ENCODE measurements at places on chromosomes 7 and 10.

DNA sequence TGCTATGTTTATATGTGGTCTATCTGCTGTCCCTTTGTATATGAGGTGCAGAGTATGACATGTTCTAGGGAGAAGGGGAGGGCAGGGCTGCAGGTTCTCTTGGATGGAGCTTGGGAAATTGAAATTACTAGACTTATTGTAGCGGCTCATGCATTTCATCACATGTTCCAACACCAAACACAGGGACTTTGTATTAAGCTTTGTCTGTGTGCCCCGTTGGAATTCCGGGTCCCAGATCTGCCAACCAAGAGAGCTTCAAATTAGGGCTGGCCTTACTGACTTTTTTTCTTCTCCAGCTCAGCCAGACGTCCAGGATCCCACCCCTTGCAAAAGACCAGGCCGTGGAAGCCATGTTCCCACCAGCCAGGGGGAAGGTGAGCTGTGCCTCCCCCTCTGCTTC, 3.4 kb downstream of the ZNF789 start:
- DNase-seq, result no peak

DNA sequence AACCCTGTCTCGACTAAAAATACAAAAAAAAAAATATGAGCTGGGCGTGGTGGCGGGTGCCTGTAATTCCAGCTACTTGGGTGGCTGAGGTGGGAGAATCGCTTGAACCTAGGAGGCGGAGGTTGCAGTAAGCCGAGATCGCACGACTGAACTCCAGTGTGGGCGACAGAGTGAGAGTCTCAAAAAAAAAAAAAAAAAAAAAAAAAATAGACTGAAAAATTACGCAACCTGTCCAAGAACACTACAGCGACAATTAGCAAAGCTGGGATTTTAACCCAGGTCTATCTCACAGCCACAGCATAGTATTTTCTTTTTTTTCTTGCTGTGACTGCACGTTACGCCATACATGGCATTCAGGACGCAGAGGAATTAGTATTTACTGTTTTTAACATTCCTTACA, 1.1 kb upstream of the RABGEF1 start:
- no peak for DNase-seq

GRCh38 chr10:124689911-124690498, 54.2 kb downstream of the FAM53B start:
- DNase-seq, result no peak

DNA sequence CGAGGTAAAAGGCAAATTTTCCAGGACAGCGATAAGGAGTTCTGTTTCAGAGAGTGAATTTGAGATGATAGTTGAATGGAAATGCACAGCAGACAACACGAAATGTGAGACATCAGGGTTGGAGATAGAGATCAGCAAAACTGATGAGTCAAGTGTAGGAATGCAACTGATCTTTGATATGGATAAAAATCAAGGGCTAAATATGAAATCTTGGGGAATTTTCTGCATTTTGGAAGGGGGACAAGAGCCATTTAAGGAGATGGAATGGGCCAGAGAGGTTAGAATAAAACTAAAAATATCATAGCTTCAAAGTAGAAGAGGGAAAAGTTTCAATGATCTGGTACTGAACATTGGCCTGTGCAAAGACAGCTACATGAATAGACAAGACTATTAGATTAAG, 11.5 kb downstream of the CISD1 start:
- no peak for DNase-seq

- no peak for DNase-seq
These were observed 138.4 kb upstream of the FEZF1 start for GRCh38 chr7:122442929-122443328.

DNA sequence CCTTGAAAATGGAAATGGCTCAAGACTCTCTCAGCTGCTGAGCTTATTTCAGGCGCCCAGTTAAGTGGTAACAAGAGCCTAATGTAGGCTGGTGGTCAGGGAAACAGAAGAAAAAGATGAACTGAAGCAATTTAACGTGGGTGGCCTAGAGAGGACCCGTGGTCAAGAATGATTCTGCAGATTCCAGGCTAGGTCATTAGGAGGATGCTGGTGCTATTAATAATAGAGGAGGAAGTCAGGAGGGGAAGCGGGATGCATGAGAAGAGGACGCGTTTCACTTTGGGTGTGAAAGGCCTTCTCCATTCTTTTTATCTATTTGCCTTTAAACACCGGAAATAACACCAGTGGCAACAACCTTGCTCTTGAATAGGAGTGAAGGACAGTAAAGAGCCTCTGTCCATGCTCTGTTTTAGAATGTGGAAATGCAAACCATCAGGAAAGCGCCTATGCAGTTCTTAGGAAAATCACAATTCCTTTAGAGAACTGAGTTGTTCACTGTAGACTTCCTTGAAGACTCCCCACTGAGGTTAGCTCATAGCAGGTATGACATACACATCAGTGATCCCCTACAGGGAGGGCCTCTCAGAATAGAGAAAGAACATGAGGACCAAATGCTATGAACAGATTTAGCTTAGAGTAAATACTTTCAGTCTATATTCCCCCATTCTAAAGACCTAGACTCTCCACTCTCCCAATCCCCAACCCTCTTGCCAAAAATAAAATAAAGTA, 8.6 kb downstream of the LIPA start:
- no peak for DNase-seq

GRCh38 chr7:138243430-138243829, 167.2 kb downstream of the AKR1D1 start:
- DNase-seq, result no peak

GRCh38 chr7:121940918-121941317, 68.0 kb downstream of the PTPRZ1 start:
- no peak for DNase-seq

- no peak for DNase-seq
These were observed 106.7 kb downstream of the LRMDA start for GRCh38 chr10:75538144-75538543.

- no peak for DNase-seq
These were observed 46.2 kb upstream of the ZNF716 start for GRCh38 chr7:57403601-57404342.

- no peak for DNase-seq
These were observed 146.2 kb downstream of the SEM1 start for GRCh38 chr7:96563409-96563808.

- DNase-seq, result no peak
These were observed 2.8 kb upstream of the OR6V1 start for GRCh38 chr7:143049362-143049761.

GRCh38 chr10:74669210-74669609, 157.2 kb upstream of the KAT6B start:
- no peak for DNase-seq

GRCh38 chr10:27687743-27688142, 57.9 kb downstream of the MKX start:
- no peak for DNase-seq

GRCh38 chr10:106771154-106771553, 393.4 kb downstream of the SORCS1 start:
- DNase-seq, result no peak

GRCh38 chr10:68137171-68137570, 27.9 kb downstream of the MYPN start:
- DNase-seq, result no peak

- DNase-seq, result no peak
These were observed 3.9 kb upstream of the CD36 start for GRCh38 chr7:80634505-80634904.

DNA sequence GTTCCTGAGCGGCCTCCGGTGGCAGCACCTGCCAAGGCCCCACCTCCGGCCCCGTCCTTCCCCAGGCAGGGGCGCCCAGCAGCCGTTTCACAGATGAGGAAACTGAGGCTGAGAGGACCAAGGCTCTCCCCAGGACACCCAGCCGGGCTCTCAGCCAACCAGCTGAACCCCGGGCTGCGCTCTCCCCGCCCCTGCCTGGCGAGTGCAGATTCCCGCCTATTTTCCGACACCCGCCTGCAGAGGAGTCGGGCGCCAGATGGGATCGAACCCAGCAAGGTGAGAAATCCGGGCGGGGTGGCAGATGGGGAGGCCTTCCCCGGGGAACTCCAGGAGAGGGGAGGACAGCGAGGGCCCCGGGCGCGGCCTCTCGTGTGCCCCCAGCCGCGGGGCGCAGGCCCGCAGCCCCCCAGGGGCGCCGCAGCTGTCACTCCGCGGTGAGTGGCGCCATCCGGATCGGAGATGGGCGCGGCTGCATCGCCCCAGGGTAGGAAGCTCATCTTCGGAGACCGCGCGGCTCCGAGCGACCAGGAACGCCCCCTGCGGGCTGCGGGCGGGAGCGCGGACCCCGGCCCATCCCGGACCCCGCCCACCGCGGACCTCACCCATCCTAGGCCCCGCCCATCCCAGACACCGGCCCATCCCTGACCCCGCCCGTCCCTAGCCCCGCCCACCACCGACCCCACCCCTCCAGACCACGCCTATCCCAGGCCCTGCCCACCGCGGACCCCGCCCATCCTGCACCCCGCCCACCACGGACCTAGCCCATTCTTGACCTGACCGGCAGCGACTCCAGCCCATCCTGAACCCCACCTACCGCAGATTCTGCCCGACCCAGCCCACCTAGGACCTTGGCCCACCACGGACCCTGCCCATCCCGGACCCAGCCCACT, 90.3 kb downstream of the MICALL2 start:
- no peak for DNase-seq

- DNase-seq, result no peak
These were observed 58.3 kb upstream of the COMTD1 start for GRCh38 chr10:75294031-75294437.

DNA sequence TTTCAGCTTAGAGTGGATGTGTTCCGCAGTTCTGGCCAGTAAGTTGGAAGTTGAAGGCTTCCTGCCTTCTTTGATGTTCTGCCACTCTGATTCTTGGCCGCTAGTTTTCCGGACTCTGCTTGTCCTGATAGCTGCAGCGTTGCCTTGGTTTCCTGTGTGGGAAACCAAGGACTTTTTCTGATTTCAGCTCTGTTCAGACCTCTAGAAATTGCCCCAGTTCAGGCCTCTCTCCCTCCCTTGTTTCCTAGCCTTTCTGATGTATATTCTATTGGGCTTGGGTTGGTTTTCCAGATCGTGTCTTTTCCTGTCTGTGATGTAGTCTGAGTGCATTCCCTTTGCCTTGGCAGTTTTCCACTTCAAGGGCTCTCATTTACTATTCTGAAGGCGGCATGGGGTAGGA, 318.7 kb downstream of the BBS9 start:
- no peak for DNase-seq

DNA sequence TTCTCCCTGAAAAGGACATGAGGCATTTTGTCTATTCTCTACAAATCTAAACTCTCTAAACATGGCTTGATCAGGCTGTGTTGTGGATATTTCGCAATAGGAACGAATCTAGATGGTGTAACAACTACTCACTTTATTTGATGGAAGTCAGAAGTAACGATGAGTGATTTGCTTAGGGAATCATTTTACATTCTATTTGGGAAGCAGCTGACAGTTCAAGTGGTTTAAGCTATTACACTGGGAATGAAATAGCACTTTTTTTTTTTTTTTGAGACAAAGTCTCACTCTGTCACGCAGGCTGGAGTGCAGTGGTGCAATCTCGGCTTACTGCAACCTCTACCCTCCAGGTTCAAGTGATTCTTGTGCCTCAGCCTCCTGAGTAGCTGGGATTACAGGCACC, 44.1 kb downstream of the NPY start:
- DNase-seq, result no peak

GRCh38 chr7:121697731-121698316, 175.1 kb upstream of the PTPRZ1 start:
- no peak for DNase-seq

- no peak for DNase-seq
These were observed 25.0 kb downstream of the YKT6 start for GRCh38 chr7:44225566-44226395.

GRCh38 chr10:131160219-131160875, 151.2 kb downstream of the TCERG1L start:
- DNase-seq, result no peak

DNA sequence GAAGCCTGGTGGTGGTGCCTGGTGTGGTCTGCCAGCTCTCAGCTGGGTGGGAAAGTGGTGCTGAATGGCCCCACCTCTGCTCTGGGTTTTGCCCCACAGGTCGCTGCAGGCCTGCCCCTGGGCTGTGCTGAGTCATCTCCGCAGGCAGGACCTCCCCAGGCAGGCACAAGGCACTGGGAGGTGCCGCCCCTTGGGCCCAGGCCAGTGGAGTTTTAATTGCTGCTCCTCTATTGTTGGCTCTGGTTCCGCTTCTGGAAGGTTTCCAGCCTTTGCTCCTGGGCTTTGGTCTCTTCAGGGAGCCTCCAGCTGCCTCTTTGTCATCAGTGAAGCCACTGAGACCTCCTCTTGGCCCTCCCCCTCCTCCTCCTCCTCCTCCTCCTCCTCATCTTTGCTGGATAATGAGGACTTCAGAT, 180.3 kb upstream of the GRB10 start:
- DNase-seq, result no peak

GRCh38 chr10:132610071-132610701, 72.6 kb downstream of the INPP5A start:
- DNase-seq, result no peak

- no peak for DNase-seq
These were observed 89.2 kb upstream of the CAPZA2 start for GRCh38 chr7:116772926-116773749.

DNA sequence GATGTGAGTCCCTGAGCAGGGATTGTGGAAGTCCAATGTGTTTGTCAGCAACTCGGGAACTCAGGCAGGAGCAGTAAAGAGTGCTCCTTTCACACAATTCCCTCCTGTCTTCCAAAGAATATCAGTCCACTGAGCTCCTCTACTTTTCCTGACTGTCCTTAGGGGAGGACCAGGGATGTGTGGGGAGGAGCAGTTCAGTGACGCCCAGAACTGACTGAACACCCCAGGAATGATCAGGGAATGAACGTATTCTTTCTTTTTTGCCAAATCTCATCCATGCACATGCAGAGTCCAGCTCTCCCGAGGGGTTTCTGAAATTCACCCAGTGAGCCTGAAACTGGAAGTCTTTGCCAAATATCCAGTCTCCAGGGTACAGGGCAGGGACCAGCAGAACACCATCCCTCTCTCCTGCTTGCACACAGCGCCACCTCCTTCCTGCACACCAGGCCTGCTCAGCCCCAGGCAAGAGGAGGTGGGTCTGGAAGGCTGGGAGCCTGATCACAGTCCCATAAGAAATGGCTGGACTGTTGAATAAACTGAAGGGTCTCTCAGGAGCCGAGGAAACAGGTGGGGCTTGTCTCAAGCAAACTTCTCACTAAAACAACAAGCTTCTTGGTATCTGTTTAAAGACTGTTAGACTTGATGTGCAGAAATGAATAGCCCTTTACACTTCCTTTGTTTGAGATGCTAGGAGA, 294.7 kb downstream of the C7orf25 start:
- no peak for DNase-seq

GRCh38 chr10:128052696-128053095, 73.5 kb downstream of the MKI67 start:
- no peak for DNase-seq

- DNase-seq, result no peak
These were observed 1.4 kb downstream of the BCCIP start for GRCh38 chr10:125824736-125825135.

GRCh38 chr10:22962817-22963216, 35.0 kb downstream of the ARMC3 start:
- no peak for DNase-seq

- DNase-seq, result no peak
These were observed 315.3 kb downstream of the CXCL12 start for GRCh38 chr10:44069573-44069972.
